Kidney (tissue), 22 donors: ENCODE measurements at places on chromosomes 7 and 10. TPM values are rescaled to one million over a fixed set of nuclear protein-coding genes. Genes with fewer than 3 reads are reported as not detected.

Gene SPOCK2
- 103 TPM for polyA plus RNA-seq

Gene PI4K2A
- polyA plus RNA-seq: 17.3 TPM

Gene MMD2
- not detected for polyA plus RNA-seq

Gene RPEL1
- polyA plus RNA-seq: not detected

Gene PRDX3
- 294 TPM for polyA plus RNA-seq

Gene WDFY4
- polyA plus RNA-seq: 1.7 TPM

Gene HOXA4
- polyA plus RNA-seq: 13.0 TPM

Gene CLRN3
- polyA plus RNA-seq: 42.1 TPM

Gene NODAL
- not detected for polyA plus RNA-seq

Gene NPC1L1
- polyA plus RNA-seq: 2.4 TPM

Gene SLC18A3
- polyA plus RNA-seq: not detected
